ENCODE measurements at places on chromosomes 1 and 21.

DNA sequence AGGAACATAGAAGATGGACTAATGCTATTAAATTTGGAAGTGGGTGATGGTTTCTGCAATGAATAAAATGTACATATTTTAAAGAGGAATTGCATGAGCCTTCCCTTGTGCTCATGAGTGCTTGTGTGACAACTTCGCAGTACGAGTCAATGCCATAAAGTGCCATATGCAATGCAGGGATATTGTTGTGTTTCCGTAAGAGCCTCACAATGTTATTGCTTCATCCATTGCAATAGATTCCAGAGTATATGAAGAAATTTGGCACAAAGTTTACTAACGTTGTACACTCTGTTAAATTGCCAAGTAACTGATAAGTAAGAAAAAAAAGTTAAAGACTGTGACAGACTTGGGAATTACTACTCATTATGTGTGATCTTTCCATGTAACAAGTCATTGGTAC is 22.3 kb downstream of the BTG3 start:
- no peak for DNase-seq

DNA sequence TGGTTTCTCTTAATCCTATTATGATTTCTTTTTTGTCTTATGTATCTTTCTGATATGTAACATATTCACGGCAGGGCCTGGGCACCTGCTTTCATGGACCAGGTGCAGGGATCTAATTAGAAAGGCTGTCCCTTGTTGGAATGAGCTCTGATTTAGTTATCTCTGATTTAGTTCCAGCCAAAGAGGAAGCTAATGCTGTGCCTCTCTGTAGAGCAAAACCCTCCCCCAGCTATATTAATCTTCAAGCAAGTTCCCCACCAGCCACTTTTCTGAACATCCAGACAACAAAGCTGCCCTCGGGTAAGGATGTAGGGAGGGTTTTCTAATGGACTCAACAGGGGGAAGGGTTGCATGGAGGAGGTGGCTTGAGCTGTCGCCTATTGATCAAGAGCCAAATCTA is 6.1 kb downstream of the TSACC start:
- no peak for DNase-seq

GRCh38 chr1:231887866-231888265 is 261.3 kb downstream of the DISC1 start:
- DNase-seq, result no peak

GRCh38 chr1:166947398-166948043 is 27.8 kb downstream of the ILDR2 start:
- no peak for DNase-seq

- DNase-seq, result no peak
These were observed 67.6 kb downstream of the USP24 start for GRCh38 chr1:55147524-55147923.
